Stimulated activated CD8-positive, alpha-beta memory T cell treated with anti-CD3 and anti-CD28 coated beads, Interleukin-15, amount 100 ng/mL, for 48 hours (primary cell): ENCODE measurements at places on chromosomes 12 and 14.

DNA sequence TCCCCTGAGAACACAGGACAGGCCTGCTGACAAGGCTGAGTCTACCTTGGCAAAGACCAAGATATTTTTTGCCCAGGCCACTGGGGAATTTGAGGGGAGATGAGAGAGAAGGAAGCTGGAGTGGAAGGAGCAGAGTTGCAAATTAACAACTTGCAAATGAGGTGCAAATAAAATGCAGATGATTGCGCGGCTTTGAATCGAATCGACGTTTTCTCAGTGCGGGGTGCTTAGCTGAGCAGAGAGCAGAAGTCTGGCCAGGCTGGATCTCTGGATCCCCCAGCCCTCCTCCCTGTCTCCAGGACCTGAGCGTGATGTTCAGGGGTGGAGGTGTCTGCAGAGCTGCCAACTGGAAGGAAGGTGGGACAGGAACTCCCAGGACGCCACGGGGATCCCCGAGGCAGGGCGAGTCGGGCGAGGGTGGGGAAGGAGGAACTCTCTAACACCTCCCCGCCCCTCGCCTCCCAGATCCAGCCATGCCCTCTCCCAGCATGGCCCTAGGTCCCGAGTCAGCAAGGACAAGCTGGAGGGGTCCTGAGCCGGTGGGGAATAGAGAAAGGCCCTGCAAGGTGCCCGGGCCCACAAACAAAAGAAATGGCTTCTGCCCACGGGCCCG is 527 bp upstream of the CARMIL3 start:
- DNase-seq: no peak

GRCh38 chr14:90538716-90539495 is 142.1 kb downstream of the CALM1 start:
- no peak for DNase-seq

GRCh38 chr14:104321088-104321801 is 182.9 kb downstream of the KIF26A start:
- DNase-seq: no peak

DNA sequence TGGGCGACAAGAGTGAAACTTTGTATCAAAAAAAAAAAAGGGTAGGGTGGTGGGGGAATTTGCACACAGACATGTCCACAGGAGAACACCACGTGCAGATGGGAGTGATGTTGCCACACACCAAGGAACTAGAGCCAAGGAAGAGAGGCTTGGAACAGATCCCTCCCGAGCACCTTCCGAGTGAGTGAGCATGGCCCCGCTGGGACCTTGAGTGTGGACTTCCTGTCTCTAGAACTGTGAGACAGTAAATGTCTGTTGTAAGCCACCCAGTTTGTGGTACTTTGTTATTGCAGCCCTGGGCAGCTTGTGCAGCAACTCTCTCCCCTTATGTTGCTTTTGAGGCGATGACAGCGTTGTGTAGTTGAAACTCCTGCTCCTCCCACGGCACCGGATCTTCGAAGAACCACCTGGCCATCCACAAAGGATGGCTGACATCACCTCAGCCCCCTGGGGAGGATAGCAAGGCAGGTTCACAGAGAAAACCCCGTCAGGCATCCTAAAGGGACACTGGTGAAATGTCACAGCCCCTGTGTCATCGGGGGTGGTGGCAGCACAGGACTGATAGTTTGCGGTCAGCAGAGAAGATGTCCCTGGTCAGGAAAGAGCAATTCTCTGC is 54.7 kb upstream of the PLEKHG3 start:
- DNase-seq: no peak

GRCh38 chr12:75850721-75851462 is 180.7 kb downstream of the PHLDA1 start:
- no peak for DNase-seq

DNA sequence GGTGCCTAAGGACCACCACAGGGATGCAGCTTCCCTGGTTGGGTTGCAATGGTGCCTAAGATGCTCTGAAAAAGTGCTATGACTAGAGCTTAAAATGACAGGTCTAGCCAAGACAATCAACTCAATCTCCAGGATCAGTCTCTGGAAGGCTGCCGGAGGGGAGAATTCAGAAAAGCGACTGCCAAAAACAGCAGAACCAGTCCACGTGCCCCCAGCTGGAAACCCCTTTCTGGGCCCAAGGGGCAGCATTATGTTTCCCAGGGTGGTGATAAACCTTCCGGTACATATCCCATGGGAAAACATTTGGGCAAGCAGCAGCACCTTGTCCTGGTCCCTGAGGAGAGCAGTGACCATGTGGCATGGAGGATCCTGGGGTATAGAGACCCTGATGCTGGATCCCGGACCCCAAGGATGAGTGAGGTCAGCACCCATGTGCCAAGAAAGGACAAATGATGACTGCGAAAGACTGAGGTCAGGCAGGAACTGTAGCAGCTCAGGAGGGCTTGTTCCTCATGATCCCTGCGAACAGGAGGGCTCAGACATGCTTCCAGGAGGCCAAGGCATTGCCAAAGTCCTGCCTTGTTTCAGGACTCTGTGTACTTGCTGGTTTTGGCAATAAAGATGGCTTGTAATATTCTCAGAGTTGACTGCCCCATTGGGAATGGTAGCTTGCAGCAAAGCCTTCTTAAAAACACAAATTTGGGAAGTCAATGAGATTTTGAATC is 49.9 kb upstream of the LTBP2 start:
- no peak for DNase-seq

GRCh38 chr12:26114720-26115401 is 10.0 kb downstream of the BHLHE41 start:
- no peak for DNase-seq

- no peak for DNase-seq
These were observed 19.4 kb upstream of the P2RX4 start for GRCh38 chr12:121190523-121191031.

DNA sequence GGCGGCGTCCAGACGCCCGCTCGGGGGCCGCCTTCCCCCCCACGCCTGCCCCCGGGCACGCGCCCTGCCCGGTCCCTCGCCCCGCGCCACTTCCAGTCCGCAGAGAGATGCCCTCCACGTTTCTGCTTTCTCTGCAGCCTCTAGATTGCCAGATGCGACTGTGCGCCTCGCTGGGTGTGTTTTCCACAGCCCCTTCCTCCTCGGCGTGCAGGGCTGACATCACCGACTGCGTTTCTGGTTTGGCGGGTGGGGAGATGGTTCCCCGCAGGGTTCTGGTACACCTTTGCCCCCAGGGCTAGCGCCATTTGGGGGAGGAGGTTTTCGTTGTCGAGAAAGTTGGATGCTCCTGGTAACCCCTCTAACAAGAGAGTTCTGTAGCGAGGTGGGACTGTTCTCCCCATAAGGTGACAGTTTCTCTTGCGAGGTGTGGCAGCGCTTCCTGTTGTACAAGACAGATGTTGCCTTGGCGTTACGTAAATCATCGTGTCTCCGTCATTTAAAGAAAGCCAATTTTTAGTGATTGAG is 1.5 kb downstream of the CALM1 start:
- DNase-seq: peak; percentile 35

GRCh38 chr14:71383510-71383909 is 476.3 kb downstream of the PCNX1 start:
- DNase-seq: no peak

GRCh38 chr12:127750076-127750840 is 516.7 kb upstream of the TMEM132C start:
- no peak for DNase-seq

- DNase-seq: no peak
These were observed 98.8 kb upstream of the FRMD6 start for GRCh38 chr14:51552768-51553404.

GRCh38 chr12:103933237-103933636 is 3.0 kb downstream of the HSP90B1 start:
- DNase-seq: no peak

DNA sequence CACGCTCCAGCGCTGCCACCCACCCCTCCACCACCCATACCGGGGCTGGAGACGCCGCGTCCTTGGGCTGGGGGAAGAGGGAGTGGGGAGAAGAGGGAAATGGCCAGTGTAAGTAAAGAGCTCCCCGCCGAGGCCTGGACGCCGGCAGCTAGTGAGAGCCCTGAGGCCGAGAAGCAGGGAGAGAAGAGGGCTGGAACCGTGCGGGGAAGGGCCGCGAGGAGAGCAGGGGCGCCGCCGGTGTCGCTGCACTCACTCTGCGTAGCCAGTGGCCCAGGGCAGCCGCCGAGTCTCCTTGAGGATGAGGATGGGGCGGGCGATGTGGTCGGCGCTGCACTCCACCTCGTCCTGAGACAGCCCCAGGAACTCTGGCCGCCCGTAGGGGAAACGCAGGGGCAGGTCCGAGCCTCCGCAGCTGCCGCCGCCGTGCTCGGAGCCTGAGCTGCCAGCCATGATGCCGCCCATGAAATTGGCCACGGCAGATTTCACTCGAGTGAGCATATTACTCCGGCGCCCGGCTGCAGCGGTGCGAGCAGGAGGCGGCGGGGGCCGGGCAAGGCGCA is 631 bp downstream of the PPM1H start:
- DNase-seq: no peak

- no peak for DNase-seq
These were observed 385.3 kb downstream of the PDZRN4 start for GRCh38 chr12:41573445-41573844.
